ENCODE measurements at places on chromosomes 3 and 15. TPM values are rescaled to one million over a fixed set of nuclear protein-coding genes. Genes with fewer than 3 reads are reported as not detected.
A peak's percentile ranks its signal among the peaks of the same experiment; 100 is the strongest.

DNA sequence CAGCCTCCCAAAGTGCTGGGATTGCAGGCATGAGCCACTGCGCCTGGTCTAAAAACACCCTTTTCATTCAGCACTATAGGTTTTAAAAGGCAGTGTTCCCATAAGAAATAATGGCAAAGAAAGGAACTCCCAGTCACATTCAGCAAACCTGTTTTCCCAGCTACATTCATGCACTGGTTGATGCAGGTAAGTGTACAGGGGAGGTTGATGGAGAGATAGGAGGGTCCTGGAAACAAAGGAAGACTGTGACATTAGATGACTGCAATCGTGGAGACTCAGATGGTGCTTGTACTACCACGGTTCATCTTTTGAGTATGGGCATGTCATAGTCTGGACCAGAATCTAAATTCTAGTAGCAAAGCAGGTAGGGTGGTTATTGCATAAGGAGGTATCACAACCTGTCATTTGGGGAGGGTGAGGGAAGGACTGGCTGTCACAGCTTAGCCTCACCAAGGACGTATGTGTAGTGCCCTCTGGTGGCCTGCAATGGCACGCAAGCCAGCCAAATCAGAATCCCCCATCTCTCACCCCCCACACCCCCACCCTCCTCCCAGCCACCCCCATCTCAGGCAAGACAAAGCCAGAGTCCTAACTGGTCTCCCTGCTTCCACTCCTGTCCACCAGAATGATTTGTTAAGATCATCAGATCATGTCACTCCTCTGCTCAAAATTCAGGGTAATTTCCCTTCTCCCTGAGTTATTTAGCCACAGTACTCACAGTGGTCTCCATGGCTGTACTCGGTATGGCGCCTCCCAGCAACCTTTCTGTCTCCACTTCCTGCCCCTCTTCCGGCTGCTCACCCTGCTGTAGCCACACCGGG, 28.8 kb upstream of the UBL7 start:
- peak; percentile 73 for DNase-seq

DNA sequence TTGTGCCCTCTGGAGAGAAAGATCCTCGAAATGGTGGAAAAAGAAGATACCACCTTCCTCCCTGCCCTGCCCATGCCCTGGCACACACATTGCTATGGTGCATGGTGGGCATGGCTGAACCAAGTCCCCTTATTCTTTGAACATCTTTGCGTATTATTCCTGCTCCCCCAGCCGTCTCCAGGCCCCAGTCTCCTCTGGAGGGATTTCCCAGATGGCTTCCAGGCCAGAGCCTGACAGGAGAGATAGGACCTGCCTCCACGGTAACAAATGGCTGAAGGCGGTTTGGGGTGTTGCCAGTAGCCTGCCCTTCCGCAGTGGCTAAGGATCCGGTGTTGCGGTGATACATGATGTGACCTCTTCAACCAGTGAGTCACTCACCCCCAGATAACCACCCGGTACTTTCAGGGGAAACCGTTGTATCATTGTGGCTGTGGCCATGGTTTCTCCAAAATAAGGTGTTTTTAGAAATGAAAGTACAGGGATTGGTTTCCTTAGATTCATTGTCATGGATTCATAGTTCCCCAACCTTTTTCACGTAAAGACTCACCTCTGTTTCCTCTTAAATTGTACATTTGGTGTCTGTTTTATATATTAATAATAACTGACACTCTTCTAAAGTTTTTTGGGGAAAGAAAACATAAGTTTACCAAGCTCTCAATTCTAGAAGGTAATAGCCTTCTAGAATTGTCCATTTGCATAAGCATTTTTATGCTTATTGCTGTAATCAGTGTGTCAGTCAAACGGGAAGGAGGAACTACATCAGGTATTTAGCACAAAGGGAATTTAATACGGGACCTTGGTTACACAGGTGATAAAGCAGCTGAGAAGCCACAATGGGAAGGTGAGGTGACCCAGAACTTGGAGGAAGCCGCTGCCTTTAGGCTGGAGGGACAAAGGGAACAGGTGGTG, 25.9 kb downstream of the SMAD3 start:
- DNase-seq = no peak

GRCh38 chr3:70813311-70813710, 500.9 kb upstream of the MDFIC2 start:
- DNase-seq = no peak

- DNase-seq = peak; percentile 85
These were observed 203.6 kb downstream of the AKAP13 start for GRCh38 chr15:85583923-85584390.

DNA sequence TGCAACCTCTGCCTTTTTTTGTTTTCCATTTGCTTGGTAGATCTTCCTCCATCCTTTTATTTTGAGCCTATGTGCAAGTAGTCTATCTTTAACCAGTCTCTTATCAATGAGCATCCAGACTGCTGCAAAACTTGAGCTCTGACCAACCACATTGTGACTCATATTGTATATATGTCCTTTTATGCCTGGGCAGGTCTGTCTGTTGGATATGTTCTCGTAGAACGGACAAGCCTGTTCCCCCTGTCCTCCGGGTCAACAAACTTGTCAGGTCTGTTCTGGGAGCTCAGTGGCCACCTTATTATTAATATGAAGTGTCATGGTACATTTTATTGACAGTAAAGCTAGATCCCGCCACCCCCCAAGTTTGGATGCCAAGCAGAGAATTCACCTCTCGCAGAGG, 252.9 kb upstream of the ST8SIA2 start:
- no peak for DNase-seq

- DNase-seq = no peak
These were observed 26.0 kb downstream of the SLC41A3 start for GRCh38 chr3:126057936-126058335.

DNA sequence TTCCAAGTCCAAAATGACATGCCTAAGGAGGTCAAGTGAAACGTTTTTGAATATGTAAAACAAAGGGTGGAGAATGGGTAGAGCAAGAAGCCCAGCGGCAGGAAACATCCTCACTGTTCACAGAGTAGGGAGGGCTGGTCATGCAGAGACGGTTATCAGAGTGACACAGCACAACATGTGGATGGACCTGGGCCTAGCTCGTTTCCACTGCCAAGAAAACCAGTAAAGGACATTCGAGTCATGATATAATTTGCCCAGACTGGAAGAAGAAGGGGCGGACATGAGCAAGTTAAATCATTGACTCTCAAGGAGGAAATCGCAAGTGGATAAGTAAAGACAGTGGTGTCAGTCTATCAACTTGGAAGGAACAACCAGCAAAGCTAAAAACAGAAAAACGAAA, 89.3 kb downstream of the LRIG1 start:
- DNase-seq = no peak

The HLTF gene
- 19.8 TPM for total RNA-seq

The ADAMTS7 gene
- 0.18 TPM for total RNA-seq

The NPHP3 gene
- 20.5 TPM for total RNA-seq

The BNC1 gene
- total RNA-seq = not detected

The HTR3E gene
- total RNA-seq = not detected

The CLDND1 gene
- 60.2 TPM for total RNA-seq

Measured in Peyer's patch (tissue), 4 donors.